HFF-Myc (cell line): ENCODE measurements at places on chromosomes 7 and 10.

DNA sequence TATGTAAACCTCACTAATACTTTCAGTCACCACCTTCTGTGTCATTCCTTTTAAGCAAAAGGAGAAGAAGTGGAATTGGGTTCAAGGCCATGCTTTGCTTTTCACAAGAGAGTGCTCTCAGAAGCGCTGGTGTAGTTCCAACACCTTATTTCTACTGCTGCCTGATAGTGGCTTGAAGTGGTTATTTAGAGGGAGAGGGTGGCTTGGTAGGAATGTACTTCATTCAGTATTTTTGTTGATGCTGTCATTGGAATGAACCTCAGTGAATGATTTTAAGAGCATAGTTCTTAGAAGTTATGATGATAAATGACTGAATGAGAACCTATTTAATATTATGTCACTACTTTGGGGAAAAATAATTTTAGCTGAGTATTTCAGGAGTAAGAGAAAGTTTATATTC, 396.7 kb downstream of the EXOC4 start:
- no peak for DNase-seq

- DNase-seq = no peak
Observed at GRCh38 chr10:114256008-114256765, 17.1 kb downstream of the VWA2 start.

DNA sequence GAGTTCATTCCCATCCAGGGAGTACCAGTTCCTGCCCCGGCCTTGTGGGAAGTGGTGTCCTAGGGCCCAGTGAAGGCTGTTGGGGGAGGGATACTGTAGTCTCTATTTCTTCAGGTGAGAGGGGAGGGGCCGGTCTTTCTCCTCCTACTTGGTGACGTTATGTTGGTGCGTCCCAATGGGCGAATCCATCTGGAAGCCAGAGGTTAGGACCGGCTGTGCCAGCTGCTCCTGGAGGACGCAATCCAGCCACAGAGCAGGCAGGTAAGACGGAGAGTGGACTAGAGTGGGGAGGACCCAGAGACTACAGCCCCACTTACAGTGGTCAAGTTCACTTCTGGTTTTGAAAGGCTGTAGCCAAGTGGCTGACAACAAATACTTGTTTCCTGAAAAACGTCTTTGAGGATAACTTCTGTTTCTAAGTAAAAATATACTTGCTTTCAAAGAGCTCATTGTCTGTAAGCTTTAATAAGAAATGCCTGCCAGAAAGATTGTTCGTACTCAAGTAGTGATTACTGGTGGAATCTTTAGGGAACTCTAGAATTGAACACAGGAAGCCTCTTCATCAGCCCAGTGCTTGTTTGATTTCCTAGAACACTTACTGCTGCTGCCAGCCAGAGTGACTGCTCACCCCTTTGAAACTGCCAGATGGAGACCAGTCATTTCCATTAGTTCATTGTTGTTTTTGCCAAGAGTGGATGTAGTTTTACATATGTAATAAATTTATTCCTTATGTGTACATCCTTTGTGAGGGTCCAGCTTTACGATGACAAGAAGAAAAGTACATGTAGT, 25.4 kb downstream of the RBM33 start:
- DNase-seq = peak; percentile 63

DNA sequence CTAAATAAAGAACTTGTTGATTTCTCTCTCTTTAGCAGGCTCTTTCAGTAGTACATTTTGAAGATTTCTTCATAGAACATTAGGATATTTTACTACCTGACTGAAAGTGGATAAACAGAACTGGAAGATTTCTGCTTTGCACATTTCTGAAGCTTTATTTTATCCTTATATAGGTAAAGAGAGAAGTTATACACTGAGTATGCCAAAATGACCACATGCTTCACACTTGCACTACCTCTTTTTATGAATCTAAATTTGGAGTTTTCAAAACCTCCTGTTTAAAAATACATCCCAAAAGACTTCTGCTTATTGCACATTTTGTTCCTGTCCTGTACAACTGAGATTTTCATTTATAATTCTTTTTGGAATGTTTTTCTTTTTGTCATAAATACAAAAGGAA, 197.4 kb upstream of the PRPS1L1 start:
- no peak for DNase-seq

GRCh38 chr10:71889388-71889987, 38.4 kb upstream of the PSAP start:
- no peak for DNase-seq

DNA sequence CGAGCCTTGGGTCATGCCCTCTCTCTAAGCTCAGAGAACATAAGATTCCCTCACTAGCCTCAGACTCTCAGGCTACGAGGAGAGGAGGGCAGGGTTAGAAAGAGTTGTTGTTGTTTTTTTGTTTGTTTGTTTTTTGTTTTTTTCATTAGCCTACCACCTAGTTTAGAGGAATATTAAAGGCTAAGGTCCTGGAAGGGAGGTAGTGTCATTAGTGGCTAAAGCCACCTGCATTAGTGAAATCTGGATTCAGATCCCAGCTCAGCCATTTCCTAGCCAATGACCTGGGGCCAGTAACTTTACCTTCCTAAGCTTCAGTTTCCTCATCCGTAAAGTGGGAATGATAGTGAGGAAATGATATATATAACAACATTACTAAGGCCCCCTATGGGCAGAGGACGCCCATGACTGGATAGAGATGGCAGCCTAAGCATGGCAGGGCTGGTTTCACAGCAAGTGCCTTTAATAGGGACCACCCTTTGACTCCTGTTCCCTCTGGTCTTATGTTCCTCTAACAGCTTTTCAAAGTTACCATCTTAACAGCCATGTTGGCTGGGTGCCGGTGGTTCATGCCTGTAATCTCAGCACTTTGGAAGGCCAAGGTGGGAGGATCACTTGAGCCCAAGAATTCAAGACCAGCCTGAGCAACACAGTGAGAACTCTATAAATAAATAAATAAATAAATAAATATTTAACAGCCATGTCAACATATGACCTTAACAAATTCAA, 5.1 kb downstream of the DDIT4 start:
- DNase-seq = no peak

GRCh38 chr10:25578061-25578460, 356.0 kb upstream of the MYO3A start:
- DNase-seq = no peak

DNA sequence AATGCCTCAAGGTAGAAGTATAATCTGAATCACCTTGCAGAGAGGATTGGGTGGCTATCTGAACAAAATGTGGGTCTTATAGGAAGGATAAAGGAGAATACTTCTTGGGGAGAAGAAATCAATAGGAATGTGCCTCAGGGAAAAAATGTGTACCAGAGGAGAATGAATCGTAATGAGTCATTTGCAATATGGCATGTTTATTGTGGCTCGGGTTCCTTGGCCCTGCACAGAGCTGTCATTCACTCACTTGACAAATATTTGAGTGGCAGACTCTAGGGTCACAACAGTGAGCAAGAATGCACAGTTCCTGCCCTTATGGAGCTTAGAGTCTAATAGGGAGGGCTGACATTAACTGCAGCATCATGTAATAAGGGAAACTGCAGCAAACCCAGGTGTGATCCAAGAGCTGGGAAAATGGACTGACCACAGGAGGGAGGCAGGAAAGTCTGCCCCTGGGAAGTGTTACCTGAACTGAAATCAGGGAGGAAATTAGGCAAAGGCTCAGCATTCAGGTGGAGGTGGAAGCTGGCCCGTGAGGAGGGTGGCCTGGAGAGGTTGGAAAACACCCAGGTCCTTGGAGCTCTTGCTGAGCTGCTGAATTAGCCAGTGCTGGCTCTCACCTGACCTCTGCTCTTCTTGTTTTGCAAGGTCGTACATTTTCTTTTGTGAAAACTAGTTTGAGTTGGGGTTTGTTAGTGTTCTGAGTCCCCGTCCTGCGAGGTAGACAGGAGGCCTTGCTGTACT, 203.9 kb downstream of the FRMD4A start:
- peak; percentile 26 for DNase-seq

- DNase-seq = no peak
Observed at GRCh38 chr7:116363637-116364432, 135.7 kb upstream of the CAV2 start.

DNA sequence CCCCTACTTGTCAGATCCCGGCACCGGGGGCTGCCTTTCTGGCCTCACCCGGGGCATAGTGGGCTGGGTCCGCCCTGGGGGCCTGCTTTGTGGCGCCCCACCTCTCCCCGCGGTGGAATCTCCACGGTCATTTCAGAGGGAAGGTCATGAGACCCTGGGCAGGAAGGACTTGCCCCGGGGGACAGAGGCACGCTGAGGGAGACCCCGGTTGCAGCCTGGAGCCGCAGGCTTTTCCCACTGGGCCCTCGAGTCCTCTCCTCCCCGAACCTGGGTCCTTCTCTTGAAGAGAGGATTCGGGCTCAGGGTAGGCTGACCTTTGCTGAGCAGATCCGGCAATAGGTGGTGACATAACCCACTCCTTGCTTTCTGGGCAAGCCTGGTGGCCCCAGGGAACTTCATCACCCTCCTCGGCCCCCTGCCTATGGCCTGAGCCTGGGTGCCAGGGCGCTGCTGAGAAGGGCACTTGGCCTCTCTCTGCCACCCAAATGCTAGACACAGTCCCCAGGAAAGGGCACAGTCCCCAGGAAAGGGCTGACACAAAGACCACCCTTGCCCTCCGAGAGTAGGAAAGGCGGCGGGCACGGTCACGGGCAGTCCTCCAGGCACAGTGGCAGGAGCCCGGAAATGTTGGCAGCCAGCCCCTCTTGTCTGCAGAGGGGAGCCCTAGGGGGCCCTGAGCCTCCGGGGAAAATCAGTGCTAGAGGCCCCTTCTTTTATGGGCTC, 36.2 kb downstream of the FKBP6 start:
- no peak for DNase-seq

DNA sequence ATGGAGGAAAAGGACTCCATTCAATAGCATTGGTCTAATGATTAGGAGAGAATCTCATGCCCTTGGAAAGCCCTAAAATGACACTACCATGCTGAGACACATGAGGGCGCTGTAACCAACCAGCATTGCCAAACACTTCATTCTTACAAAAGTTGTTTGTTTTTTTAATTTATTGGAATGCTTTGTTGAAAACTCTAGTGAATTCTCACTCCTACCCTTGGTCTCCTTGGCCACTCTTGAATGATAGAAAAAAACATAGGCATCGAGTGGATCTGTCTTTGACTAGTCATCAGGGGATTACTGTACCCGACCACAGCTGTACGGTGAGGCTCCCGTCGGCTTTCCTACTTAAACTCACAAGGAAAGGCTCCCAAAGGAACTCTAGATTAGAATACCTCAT, 29.3 kb upstream of the ADD3 start:
- DNase-seq = no peak

- no peak for DNase-seq
Observed at GRCh38 chr7:59079-60016, 133.0 kb upstream of the FAM20C start.

DNA sequence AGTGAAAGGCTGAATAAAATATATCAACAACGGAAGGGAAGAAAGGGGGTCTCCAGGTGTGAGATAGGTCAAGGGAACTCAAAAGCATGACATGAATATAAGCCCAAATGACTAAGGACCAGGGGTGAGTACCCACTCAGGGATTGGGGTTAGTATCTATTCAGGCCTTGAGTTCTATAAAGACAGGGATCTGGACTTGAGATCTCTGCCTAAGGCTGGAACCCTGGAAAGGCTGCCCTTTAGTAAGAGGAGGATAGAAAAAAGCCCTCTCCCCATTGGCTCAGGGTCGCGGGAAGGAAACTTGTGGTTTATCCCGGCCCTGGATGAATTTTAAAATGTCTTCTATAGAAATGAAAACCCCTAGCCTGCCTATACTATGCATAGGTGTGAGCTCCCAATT, 2.4 kb upstream of the ITPRIP start:
- DNase-seq = no peak

DNA sequence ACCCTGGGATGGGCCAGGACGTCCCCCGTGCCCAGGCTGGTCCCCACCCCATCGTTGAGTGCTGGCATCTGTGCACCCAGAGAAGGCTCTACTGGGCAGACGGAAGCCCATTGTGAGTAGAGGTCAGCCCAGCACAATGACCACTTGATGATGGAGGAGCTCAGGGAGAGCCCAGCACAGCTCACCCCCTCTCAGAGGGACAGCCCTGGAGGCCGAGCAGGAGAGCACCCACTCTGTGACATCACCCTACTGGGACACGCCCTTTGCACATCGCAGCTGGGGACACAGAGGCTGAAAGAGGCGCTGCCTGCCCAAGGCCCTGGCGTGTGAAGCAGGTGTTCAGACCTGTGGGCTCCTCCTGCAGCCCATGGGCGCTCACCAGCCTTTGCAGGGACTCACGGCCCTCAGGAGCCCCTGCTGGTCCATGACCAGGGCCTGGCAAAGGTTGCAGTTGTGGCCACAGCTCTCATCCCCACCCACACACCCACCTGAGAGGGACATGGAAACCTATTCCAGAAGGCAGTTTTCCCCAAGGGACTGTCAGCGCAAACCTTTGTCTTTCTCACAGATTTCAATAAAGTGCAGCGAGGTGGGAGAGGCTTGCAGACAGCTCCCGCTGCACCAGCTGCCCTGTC, 67.2 kb upstream of the PPP2R2D start:
- no peak for DNase-seq

DNA sequence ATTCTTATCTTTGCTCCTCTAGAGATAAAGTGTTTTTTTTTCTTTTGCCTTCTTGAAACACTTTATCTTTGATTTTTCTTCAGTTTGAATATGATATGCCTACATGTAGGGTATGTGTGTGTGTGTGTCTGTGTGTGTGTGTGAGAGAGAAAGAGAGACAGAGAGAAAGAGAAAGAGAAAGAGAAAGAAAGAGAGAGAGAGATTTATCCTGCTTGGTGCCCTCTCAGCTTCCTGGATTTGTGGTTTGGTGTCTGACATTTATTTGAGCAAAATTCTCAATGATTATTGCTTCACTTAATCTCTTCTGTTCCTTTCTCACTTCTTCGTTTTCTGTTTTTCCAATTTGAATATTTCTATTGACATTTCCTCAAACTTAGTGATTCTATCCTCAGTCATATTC, 60.3 kb downstream of the RAB18 start:
- no peak for DNase-seq

DNA sequence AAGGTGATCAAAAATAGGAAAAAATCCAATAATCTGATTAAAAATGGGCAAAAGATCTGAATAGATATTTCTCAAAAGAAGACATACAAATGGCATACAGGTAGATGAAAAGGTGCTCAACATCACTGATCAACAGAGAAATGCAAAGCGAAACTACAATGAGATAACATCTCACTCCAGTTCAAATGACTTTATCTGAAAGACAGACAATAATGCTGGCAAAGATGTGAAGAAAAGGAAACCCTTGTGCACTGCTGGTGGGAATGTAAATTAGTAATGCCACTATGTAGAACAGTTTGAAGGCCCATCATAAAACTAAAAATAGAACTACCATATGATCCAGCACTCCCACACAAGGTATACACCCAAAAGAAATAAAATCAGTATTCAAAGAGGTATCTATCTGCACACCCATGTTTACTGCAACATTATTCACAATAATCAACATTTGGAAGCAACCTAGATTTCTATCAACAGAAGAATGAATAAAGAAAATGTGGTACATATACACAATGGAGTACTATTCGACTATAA, 85.0 kb downstream of the LRRN3 start:
- DNase-seq = no peak

- no peak for DNase-seq
Observed at GRCh38 chr10:99365736-99366135, 36.6 kb downstream of the CNNM1 start.
